ENCODE measurements at places on chromosomes 2 and 18. TPM values are rescaled to one million over a fixed set of nuclear protein-coding genes. Genes with fewer than 3 reads are reported as not detected.

Gene CNDP2
- 62.0 TPM for polyA plus RNA-seq

Gene CD28
- 4.4 TPM for polyA plus RNA-seq

- no peak for DNase-seq
Measured at GRCh38 chr18:58532972-58533371, 95.9 kb downstream of the ALPK2 start.

- peak; percentile 18 for DNase-seq
Measured at GRCh38 chr18:34977838-34978532, 63.2 kb upstream of the MAPRE2 start.

- peak; percentile 69 for DNase-seq
Measured at GRCh38 chr2:49569176-49569575, 414.9 kb upstream of the FSHR start.

- peak; percentile 67 for DNase-seq
Measured at GRCh38 chr18:80246445-80247392, 595 bp downstream of the PARD6G start.

Gene SMARCAL1
- polyA plus RNA-seq = 17.4 TPM

GRCh38 chr2:24221343-24222050 is 46.6 kb downstream of the FAM228A start:
- DNase-seq = no peak

DNA sequence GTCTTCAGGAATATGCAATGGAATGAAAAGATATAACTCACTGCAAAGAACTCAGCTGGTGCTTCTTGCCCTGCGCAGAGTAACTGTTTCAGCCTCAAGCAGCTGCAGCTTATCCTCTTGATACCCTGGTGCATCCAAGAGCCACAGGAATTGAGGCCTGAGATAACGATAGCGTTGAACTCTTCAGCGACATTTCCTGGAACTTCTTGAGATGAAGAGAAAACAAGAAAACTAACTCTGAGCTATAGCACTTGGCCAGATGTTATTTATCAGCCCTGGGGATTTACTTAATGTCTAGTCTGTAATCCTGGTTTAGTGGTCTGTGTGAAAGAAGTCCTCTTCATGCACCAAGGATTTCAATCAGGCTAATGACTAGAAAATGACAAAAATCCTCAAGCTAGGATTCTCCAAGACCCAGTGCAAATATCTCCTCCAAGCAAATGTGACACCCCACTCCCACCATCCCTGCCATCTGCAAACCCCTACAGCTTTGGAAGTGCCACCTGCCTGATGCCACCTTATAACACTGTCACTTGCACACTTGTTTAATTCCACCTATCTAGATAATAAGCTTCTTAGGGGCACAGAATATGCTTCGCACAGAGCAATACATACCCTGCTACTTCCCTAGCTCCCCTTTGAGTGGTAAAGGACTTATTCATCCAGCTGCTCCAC is 40.6 kb downstream of the EHD3 start:
- no peak for DNase-seq

- no peak for DNase-seq
Measured at GRCh38 chr2:57453945-57454344, 592.7 kb upstream of the VRK2 start.

GRCh38 chr2:71547616-71548285 is 94.4 kb downstream of the DYSF start:
- DNase-seq = no peak

DNA sequence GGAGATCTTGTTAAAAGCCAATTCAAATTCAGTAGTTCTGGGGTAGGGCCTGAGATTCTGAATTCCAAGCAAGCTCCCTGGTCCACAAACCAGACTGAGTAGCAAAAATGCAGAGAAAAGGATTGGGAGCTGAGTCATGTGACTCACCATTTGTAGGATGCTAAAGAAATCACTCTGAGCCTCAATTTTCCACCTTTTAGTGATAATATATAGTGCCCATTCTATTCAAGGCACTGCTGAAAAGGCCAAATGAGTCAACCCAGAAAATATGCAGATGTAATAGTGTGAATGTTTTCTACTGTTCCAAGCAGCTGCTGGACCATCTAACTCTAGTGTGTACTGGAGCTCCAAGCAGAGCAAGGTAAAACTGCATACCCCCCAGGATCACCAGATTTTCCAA is 47.2 kb downstream of the SLC14A2 start:
- peak; percentile 16 for DNase-seq

- no peak for DNase-seq
Measured at GRCh38 chr18:9851511-9851910, 34.3 kb upstream of the TXNDC2 start.

DNA sequence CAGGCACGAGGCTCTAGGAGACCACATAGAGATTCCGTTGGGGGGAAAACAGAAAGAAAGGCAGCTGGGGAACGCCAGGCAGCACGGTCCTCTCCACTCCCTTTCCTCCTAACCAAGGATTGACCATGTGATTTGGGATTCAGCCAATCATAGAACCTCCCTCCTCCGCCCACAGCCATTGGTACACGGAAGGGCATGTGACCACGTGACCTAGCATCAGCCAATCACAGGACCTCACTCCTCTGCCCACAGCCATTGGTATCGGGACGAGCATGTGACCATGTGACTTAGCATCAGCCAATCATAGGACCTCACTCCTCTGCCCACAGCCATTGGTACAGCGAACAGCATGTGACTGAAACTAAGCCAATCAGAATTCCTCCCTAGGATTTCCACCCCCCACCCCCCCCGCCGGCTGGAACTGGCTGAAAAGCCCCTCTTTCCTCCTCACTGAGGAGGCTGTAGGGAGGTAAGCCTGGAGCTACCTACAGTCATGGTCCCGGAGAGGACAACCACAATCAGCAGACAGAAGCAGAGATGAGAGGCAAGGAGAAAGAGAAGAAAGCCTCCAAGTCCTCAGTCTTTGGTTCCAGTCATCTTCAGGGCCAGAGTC is 7.6 kb downstream of the SERPINE2 start:
- DNase-seq = no peak

DNA sequence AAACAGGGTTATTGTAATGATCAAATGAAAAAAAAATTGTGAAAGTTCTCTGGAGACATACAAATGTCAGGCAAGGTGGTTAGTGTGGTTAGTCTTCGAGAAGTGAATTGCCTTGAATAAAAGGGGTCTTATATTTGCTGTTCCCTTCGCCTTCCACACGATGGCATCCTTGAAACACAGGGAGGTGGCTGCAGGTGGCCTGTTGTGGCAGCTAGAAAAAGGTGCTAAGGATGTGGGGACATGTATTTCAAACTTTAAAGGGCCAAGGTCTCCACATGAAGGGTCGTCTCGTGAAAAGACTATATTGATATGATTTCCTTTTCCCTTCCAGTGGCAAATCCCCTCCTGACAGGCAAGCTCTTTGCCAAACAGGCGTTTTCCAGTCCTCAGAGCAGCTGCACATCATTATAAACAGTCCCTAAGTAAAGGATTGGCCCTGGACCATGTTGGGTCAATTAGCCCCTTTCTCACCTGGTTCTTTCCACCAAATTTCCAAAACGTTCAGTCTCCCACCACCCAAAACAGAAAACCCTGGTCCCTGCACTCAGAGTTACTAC is 68.5 kb downstream of the COPS8 start:
- DNase-seq = no peak

Gene DTNA
- polyA plus RNA-seq = 76.8 TPM

Gene CD8B2
- polyA plus RNA-seq = 0.12 TPM

DNA sequence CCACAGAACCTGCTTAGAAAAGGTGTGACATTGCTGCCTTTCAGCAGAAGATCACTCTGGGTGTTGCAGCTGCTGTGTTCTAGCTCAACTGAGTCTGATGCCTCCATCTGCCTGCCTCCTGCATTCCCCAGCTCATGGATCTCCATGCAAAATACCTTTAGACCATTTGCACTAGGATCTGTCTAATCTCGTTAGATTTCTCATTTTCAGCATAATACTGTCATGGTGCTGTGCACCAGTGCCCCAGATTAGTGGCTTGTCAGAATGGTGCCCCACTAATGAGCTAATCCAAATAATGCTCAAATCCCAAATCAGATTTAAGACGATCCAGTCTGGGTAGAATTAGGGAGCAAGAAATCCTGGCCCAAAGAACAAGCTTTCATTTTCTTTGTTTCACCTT is 284.4 kb upstream of the PARD3B start:
- DNase-seq = no peak

GRCh38 chr2:240725671-240726070 is 34.0 kb downstream of the AQP12A start:
- DNase-seq = no peak

Gene CCDC85A
- polyA plus RNA-seq = 3.7 TPM

Gene CPO
- not detected for polyA plus RNA-seq

Gene GPR35
- polyA plus RNA-seq = 0.52 TPM

Gene SCN2A
- polyA plus RNA-seq = not detected

Gene KIF5C
- polyA plus RNA-seq = 1.8 TPM

Gene AGXT
- polyA plus RNA-seq = 0.11 TPM

GRCh38 chr2:73070643-73071359 is 711 bp downstream of the SFXN5 start:
- DNase-seq = no peak
